8988T (cell line): ENCODE measurements at places on chromosomes 11 and 22.

- DNase-seq: no peak
Measured at GRCh38 chr11:47004595-47005033, 68.1 kb downstream of the CSTPP1 start.

DNA sequence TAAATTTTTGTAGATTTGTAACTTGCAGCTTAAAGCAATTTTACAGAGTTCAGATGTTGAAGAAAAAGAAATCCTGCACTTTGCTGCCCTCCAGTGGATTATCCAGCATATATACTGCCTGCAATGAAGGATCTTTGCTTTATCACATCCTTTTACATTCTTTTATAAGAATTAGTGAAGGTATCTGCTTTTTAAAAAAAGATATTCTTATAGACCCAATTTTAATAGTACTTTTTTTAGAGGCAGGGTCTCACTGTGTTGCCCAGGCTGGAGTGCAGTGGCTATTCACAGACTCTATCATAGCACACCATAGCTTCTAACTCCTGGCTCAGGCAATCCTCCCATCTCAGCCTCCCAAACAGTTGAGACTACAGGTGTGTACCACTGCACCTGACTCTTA, 60.7 kb downstream of the TTC17 start:
- no peak for DNase-seq

GRCh38 chr11:45024316-45024715, 73.6 kb upstream of the TP53I11 start:
- no peak for DNase-seq

GRCh38 chr11:8573777-8574176, 20.3 kb downstream of the STK33 start:
- no peak for DNase-seq

DNA sequence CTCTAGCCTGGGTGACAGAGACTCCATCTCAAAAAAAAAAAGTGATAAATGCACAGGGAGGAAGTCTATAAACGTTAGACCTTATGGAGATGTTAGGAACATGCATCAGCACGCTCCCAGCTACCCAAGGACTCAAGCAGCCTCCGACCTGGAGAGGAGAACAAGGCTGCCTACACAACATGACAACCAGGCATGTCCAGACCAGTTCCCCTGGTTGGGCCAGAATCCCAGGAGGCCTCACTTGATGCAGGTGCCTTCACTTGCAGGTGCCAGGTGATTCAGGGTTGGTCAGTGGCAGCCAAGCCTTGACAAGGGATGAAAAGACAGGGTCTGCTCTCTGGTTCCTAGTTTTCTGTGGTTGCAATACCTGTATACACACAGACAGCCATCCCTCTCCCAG, 5.9 kb downstream of the RANGAP1 start:
- DNase-seq: no peak

GRCh38 chr11:28038775-28039174, 69.2 kb downstream of the KIF18A start:
- DNase-seq: no peak

- no peak for DNase-seq
Measured at GRCh38 chr11:66133216-66133775, 63.2 kb downstream of the PACS1 start.

DNA sequence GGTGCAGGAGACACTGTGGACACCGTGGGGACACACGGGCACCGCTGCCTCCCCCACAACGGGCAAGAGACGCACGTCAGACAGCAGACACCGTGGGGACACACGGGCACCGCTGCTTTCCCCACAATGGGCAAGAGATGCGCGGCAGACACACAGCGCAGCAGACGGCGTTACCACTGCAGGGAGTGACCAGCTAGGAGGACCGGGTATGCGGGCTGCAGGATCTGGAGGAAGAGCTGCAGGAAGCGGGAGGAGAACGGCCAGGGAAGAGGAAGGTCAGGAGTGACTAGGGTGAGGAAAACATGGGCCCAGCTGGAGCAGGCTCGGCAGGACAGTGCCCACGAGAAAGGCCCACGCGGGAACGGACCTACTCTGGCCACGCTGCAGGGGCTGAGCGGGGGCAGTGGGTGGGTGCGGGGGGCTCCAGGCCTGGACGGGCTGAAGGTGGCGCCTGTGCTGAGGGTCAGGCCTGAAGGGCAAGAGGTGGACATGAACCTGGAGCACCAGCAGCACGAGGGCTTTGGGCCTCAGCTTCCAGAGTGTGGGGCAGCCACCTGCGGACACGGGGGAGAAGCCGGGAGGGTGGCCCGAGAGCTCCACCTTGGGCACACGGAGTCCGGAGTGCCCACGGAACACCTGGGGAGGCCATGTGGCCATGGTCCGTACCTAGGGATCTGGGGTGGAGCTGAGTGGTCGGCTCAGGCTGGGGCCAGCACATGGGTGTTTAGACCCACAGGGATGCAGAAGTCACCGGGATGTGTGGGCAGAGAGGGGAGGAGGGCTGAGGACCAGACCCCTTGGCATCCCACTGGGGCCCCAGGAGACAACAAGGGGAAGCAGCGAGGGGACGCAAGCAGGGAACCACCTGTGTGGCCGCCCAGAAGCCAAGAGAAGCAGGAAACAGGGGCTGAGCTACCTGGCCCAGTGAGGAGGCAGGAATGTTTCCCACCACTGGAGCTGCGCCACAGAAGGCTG, 16.5 kb downstream of the TOLLIP start:
- DNase-seq: no peak

- no peak for DNase-seq
Measured at GRCh38 chr11:62725646-62726045, 1.6 kb downstream of the HNRNPUL2 start.

DNA sequence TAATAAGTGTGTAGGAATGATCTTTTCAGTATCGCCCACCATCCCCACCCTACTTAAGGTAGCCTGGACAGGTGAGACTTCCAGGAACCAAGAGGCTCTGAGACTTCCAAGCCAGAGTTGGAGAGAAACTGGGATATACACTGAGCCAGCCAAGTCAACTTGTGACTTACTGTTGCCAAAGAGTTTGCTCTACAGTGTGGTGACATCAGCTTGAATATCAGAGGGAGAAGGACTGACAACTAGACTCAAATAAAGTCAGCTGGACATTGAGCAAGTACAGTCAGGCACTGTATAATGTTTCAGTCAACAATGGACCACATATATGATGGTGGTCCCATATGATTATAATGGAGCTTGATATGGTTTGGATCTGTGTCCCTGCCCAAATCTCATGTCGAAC, 1.2 kb upstream of the MMP10 start:
- no peak for DNase-seq

- no peak for DNase-seq
Measured at GRCh38 chr22:39543095-39543494, 10.5 kb upstream of the RPS19BP1 start.

- no peak for DNase-seq
Measured at GRCh38 chr22:44127356-44127755, 53.4 kb upstream of the PARVG start.

GRCh38 chr11:17765356-17766072, 30.9 kb downstream of the KCNC1 start:
- DNase-seq: no peak

DNA sequence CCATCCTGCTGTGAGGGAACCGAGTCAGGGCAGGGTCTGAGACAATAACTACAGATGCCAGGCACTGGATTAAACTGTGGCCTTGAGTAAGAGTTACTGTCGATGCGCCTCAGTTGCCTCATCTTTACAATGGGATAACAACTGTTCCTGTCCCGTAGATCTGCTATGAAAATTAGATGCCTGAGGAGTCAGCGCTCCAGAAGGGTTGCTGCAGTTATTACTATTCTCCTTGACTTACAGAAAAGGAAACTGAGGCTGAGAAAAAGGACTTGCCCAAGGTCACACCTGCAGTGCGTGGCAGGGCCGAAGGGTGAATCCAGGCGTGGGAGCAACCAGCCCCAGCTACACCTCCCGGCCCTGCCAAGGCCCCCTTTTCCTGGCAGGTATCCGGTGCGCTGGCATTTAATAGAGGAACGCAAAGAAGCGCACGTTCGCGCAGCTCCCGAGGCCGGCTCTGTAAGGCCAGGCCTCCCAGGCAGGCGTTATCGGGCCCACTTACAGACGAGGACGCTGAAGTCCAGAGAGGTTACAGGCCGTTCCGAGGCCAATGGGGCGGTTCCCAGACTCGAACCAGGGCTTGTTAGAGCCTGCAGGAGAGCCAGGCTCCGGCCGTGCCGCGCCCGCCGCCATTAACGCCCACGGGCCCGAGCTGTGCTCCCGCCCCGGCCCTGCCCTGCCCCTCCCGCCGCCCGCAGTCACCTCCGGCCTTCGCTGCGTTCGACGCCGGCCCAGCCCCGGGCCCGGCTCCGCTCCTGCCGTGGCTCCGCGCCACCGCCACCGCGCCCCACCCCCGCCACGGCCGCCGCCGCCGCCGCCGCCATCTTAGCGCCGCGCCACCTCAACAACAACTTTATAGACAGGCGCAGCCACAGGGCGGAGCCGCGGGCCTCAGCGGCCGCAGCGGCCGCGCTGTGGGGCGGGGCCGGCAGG, at the start of gene C11orf68:
Gene C11orf68 (minus strand): TSS at position 852 of the 930 bp plus-strand sequence. CDS start 31 bp downstream, at position 821.
- DNase-seq: no peak

DNA sequence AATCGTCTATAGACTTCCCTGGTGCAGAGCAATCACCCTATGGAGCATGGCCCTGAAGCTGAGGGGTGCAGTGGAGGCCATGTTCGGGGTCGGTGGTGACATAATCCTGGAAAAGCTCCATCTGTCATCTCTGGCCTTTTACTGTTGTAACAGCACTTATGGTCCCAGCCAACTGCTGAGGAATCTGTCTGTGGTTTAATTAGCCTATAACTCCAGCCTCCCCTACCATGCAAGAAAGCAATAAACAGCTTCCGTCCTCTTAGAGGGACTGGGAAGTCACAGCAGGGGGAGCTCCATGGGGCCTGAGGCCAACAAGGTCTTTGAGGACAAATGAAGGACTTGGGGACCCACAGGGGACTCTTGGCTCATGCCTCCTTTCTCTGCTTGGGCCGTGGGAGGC, 159.1 kb upstream of the NECTIN1 start:
- DNase-seq: no peak
